ENCODE measurements at places on chromosomes 3 and 15.

- no peak for DNase-seq
Observed at GRCh38 chr15:65081758-65082157, 5.2 kb downstream of the KBTBD13 start.

- DNase-seq: no peak
Observed at GRCh38 chr15:64746921-64747320, 28.5 kb downstream of the RBPMS2 start.

DNA sequence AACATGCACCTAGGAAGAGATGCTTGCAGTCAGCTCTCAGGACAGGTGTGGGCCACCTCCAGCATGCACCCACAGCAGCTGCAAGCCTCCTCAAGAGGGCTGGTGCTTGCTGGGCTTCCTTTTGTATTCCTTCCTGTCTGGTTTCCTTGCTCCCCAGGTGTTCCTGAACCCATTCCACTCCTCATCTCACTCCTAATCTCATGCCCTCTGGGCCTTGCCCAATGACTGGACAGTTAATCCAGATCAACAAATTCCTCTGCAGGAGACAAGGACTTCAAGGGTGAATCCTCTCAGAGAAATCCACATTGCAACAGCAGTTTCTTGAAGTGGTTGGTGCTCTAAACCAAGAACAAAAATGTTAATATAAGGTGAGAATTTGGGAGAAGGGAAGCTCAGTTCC, 30.7 kb downstream of the RASGRP1 start:
- no peak for DNase-seq

DNA sequence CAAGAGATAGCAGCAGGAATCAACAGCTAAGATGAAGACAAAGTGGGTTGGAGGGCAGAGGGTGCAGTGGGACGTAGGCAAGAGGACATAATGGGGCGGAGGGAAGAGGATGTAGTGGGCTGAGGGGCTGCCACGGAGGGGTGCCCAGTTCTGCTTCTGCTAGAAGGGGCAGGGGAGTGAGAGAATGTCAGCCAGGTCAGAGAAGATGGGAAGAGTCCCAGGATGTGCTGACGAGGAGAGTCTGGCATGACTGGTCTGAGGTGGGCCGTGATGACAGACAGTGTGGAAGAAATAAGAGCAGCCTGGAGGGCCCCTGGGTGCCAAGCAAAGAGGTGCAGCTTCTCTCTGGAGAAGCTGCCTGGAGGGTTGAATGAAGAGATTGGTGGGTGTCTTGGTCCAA, 4.0 kb downstream of the SPSB4 start:
- no peak for DNase-seq

DNA sequence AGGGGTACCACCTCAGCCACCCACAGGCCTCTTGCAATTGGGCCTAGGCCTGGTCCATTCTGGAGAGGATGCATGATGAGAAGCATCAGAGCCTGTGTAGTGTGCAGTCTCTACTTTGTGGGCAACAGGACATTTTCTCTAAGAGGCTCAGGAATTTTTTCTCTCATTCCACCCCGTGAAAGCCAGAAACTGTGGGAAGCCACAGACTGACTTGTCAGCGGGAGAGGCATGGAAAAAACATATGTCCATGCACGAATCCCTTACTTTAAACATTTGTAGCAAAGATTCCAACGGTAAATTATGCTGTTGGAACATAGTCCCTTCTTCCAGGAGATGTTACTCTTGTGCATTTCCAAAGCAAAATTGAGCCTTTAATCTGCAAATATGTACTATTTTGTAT, 196.5 kb downstream of the KLHL25 start:
- no peak for DNase-seq

- DNase-seq: peak; percentile 60
Observed at GRCh38 chr3:38004415-38005075, 14.0 kb downstream of the VILL start.

DNA sequence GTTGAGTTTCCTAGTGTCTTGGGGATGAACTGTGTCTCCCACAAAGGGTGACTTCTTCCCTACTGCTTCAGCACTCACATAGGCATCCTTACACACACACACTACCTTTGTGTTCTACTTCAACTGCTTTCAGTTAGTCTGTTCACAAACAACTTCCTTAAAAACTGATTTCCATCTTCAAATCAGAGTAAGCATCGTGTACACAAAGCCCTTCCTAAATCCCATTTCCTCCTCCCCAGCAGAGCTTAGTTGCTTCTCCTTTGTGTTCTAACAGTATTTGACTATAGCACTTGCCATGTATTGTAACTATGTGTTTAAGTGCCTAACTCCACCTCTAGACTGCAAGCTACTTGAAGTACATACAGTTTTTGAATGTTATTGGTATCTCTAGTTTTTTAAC, 71.7 kb downstream of the TNIK start:
- DNase-seq: no peak

GRCh38 chr3:188053710-188054380, 100.1 kb upstream of the LPP start:
- DNase-seq: no peak

- DNase-seq: no peak
Observed at GRCh38 chr3:18092726-18093125, 332.4 kb downstream of the SATB1 start.

DNA sequence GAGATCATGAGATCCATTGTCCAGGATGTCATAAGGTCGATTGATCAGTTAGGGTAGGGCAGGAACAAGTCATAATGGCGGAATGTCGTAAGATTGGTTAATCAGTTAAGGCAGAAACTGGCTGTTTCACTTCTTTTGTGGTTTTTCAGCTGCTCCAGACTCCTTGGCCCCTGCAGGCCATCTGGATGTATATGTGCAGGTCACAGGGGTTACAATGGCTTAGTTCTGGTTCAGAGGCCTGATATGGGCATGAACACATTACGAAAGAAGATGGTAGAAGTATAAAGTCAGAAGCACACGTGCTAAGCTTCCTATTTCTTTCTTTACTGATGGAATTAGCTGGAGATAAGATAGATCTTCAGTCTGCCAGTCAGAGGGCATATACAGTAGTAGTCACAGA, 315.4 kb upstream of the LRRC3B start:
- DNase-seq: no peak

- no peak for DNase-seq
Observed at GRCh38 chr3:42079701-42080452, 11.3 kb upstream of the TRAK1 start.

DNA sequence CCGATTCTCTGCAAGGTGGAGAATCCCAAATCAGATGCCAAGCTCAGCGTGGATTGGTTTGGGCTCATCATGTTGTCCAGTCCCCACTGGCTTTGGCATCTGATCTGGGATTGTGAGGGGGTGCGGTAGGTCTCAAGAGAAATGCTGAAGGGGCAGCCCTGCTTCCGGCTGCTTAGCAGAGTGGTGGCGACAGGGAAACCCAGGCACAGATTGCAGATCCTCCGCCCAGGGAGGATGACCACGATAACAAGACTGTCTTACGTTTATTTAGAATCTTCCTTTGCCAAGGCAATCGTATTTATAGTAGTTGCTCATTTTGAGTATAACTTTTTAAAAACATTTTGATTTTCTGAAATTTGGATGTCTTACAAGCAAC, 61.1 kb downstream of the SLC12A8 start:
- no peak for DNase-seq

GRCh38 chr3:37653466-37653865, 208.2 kb upstream of the CTDSPL start:
- no peak for DNase-seq

DNA sequence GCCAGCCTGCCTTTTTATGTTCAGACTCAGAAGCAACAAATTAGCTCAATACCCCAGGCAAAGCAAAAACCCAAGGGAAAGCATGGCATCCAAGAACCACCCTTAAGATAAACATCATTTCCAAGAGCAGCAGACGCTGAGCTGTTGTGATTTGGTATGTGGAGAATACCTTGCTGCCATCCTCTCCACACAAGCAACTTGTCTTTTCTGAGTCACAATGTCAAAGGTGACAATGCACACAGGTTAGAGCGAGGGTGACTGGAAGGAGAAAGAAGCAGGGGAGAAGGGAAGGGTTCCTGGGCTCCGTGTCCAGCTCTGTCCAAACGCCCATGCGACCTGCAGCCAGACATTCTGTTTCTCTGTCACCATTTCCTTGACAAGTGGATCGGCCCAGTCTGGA, 6.0 kb downstream of the PCSK6 start:
- DNase-seq: no peak
